Foreskin melanocyte (primary cell): ENCODE measurements at places on chromosomes 3 and 15.

DNA sequence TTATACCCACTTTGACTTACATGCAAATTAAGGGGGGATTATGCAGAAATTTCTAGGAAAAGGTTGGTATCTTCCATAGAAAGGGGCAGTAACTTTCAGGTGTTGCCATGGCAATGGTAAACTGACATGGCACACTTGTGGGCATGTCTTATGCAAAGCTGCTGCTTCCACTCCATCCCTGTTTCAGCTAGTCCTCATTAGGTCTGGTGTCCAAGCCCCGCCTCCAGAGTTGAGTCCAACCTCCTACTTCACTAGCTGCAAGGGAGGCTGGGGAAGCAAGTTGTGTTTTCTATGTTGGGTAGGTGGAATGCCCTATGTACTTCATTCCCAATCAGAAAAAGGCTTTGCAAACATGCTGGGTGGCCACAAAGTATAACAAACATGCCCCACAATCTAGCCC lies 14.7 kb upstream of the KLHL40 start:
- DNase-seq, result no peak

DNA sequence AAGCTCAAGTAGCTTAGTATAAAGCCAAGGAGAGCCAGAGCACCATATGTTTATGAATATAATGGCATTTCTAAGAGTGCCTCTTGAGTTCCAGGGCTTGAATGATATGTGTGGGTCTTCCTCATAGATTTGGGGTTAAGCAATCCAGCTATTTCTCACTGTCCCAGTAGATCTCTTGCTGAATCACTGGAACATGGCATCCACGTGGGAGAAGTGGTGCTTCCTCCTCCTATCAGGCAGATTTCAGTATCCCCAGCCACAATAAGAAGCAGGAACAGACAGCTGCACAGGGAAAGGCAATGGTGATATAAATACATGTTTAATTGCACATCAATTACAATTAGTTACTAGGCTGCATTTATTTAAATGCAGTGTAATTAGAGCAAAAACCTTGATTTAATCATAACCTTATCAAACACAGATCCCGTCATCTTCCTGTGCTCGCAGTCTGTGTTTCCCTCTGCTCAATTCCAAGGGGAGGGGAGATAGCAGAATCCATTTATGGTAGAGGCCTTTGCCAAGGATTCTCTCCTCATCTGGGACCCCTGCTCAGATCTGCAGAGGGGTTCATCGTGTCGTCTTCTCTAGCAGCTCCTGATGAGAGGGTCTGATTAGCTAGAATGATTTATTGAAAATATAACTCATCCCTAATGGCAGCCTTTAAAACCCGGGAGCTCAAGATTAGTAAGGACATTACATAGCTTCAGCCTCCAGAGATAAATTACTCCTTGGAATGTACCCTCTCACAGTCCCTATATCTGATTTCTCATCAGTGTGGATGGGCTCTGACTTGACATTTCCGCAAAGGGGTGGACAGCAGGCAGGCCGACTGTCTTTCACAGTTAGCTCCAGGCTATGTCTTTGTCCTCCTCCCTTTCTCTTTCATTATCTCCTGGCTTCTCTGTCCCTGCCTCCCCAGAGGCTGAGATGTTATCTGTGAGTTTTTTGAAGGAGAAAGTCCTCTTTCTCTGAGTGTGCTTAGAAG lies 775.9 kb downstream of the AGBL1 start:
- no peak for DNase-seq

- DNase-seq, result peak; percentile 28
Measured at GRCh38 chr3:185729337-185730055, 95.3 kb downstream of the IGF2BP2 start.

- DNase-seq, result no peak
Measured at GRCh38 chr3:189588475-189589178, 42.6 kb upstream of the TP63 start.

DNA sequence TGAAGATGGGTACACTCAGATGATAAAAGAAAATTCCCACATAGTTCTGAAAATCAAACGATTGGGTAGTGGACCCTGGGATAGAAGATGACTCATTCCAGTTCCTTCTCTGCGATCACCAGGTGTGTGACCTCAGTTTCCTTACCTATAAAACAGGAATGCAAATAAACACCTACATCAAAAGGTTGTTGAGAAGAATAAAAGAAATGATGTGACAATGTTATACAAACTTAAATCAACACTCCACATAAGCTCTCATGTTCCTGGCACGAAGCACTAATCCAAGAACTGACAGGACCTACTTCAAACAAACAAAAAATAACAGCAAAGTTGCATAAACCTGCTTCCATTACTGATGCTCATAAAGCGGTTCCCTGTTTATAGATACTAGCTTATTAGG lies 69.2 kb downstream of the RORA start:
- no peak for DNase-seq

DNA sequence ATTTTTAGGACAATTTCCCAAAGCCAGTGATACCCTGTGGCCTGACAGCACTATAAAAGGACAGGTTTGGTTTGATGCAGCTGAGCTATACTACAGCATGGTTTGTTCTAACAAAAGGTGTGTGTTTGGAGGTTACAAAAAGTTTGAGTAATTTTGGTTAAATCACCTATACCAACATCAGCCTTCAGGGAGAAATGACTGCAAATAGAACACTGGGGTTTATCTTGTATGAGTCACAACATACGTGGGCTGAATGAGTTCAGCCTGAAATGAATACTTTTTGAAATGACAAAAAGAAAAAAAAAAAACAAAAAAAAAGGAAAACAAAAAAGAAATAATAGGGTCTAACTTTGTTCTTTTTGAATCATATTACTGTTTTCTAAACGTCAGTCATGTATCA lies 345.7 kb downstream of the CNTN3 start:
- DNase-seq, result no peak

DNA sequence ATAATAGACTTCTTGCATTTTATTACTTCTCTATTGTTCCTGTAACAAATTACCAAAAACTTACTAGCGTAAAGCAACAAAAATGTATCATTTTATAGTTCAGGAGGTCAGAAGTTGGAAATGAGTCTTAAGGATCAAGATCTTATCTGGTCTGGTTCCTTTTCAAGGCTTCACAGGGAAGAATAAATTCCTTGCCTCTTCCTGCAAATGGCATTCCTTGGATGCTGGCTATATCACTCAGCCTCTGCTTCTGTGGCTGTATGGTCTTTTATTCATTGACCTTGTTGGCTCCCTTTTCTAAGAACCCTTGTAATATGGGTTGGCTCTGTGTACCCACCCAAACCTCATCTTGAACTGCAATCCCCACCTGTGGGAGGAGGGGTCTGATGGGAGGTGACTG lies 478.4 kb upstream of the THBS1 start:
- no peak for DNase-seq

DNA sequence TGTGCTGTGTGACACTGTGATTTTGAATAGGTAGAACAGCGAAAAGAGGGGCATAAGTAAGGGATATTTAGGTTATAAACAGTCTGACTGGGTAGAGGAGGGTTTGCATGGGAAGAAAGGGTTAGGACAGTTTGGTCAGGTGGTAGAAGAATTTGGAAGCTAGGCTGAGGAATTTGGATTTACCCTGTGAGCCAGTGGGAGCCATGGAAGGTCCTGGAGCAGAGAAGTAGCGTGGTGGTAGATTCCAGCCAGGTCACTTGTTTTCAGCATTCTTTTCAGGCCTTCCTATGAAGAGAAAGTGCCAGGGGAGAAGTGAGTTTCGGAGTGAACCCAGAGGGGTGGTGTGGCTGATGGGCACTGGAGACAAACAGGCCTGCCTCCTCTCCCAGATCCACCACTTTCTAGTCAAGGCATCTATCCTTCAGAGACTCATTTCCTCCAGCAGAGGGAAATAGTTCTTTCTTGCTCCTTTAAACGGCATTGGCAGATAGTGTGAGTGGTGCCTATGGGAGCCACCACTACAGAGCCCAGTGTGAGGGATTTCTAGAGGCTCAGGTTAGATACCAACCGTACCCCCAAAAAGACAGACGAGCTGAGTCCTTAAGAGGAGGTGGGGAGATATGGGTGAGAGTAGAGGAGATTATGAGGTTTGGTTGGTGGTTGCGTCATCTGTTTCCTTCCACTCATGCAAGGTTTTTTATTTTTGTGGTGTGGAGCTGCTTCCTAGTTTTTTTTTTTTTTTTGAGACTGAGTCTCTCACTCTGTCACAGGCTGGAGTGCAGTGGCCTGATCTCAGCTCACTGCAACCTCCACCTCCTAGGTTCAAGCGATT lies 21.2 kb downstream of the PXK start:
- DNase-seq, result no peak

DNA sequence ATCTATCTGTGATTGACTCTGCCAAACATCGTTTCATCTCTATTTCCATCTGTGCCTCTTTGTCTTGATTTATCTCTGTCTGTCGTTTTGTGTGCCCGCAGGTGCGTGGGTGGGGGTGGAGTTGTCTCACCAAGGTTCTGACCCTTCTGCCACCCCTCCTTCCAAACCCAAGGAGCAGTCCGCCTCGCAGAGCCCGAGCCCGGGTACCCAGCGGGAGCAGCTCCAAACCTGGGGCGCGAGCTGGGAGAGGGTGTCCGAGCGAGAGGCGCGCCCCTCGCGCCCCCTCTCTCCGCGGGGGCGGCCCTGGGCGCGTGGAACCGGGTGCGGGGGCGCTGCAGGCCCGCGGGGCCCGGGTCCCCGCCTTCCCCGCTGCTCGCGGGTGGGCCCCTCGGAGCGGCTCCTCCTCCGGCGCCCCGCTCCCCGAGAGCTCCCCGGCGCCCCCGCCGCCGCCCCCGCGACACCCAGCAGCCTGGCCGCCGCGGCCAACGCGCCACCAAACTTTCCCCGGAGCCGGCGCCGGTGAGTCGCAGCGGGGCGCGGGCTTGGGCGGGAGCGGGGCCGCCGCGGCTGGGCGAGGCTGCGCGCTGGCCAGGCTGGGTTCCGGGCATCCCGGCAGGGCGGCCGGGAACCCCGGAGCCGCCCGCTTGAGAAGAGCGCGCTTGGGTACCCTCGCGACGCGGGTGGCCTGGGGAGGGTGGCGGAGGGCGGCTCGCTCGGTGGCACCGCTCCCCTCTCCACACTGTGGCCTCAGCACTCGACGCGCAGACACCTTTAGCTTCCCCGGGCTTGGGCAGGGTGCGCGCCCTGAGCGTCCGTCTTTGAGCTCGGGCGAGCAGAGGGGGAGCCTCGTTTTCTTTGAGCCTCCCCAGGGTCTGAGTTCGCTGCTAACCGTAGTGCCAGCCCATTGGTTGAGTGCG lies at the start of gene HRH1:
HRH1 (plus strand) TSS at position 458 of the 917 bp plus-strand sequence. CDS start 104,545 bp downstream, outside the sequence.
- no peak for DNase-seq

DNA sequence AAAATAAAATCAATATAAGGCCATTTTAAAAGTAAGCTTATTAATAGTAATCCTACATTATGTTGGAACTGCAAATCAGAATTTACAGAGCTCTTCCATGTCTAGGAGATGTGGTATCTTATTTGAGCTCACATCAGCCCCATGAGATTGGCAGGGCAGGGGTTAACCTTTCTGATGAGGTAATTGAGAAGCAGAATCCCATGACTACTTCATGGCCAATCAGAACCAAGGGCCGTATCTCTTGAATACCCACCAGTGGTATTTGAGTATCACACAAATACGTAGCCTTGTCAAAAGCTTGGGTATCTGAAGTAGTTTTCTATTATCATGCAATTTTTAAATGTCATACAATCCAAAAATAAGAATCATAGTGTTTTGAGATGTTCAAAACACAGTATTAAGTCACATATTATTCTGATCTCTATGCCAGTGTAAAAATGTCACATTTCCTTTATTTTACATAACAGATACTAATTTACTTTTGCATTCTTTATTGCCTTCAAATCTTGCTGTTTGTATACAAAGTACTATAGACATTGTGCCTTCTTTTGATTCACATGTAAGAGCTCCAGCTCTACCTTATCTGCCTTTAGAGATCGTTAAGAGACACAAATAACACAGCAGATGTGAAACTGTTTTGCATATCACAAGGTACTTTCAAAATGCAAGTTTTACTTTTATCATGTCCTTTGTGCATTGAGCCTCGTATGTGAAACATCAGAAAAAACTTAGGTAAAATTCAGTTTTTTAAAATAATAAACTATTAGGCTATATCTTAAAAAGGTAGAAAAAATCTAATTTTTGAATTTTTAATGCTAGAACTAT lies 251.7 kb upstream of the GOLGA6L4 start:
- no peak for DNase-seq

GRCh38 chr3:9947025-9947995 lies 4.9 kb downstream of the PRRT3 start:
- DNase-seq, result peak; percentile 69

DNA sequence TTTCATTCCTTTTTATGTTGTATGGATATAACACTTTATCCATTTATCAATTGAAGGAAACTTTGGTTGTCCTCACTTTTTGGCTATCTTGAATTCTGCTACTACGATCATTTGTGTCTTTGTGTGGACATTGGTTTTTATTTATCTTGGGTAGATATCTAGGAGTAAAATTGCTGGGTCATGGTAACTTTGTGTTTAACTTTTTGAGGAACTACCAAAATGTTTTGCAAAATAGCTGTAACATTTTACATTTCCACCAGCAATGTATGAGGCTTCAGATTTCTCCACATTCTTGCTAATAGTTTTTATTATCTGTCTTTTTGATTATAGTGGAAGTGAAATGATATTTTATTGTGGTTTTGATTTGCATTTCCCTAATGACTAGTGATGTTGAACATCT lies 55.6 kb downstream of the TLNRD1 start:
- DNase-seq, result no peak

- DNase-seq, result no peak
Measured at GRCh38 chr15:70793694-70794093, 30.3 kb upstream of the UACA start.

- no peak for DNase-seq
Measured at GRCh38 chr15:68797599-68798345, 22.9 kb downstream of the ANP32A start.
